ENCODE measurements at places on chromosomes 13 and 19.

DNA sequence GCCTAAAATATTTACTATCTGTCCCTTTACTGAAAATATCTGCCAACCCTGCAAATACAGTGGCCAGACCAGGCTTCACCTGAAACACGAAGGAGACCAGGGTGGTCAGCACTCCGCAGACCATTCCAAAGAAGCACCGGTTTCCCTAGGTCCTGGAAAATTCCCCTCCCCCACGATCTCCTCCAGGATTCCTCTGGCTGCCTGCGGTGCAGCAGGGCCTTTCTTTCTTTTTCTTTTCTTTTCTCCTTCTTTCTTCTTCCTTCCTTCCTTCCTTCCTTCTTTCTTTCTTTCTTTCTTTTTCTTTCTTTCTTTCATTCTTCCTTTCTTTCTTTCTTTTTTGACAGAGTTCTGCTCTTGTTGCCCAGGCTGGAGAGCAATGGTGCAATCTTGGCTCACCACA lies 152.7 kb downstream of the USP12 start:
- DNase-seq, result no peak

GRCh38 chr13:89565476-89566100 lies 1781.9 kb upstream of the MIR17HG start:
- DNase-seq, result no peak

DNA sequence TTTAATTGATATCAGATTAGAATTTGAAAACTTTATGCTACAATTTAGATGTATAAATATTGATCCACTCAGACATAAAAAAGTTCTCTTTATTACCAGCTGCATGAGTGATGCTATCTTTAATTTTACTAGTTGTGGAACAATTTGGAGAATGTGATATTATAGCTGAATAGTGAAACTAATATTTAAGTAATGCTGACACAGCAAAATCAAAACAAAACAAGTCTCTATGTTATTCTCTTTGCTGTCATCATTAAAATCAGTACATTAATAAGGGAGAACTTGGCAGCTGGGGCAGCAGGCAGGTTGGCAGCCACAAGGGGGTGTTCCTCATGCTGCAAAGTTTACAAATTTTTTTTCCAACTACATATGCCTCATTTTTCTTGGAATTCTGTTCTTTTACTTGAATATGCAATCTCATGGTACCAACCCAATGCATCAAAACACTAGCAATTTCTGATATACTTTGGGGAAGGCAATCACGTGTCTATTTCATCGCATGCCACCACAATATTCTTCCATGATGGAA lies 585.3 kb downstream of the FGF9 start:
- no peak for DNase-seq

- no peak for DNase-seq
Measured at GRCh38 chr19:56130006-56130405, 8.9 kb upstream of the ZNF787 start.

- peak; percentile 71 for DNase-seq
Measured at GRCh38 chr19:1873524-1874473, 10.4 kb upstream of the KLF16 start.

DNA sequence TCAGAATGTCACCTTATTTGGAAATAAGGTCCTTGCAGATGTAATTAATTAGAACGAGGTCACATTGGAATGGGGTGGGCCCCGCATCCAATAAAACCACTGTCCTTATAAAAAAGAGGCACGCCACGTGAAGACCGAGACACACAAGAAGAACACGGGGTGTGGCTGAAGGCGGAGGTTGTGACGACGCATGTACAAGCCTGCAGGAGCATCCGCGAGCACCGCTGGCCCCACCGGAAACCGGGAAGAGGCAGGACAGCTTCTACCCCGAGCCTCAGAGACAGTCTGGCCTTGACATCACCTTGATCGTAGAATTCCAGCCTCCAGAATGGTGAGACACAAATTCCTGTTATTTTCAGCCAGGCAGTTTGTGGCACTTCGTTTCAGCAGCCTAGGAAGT lies 177.9 kb downstream of the COL4A1 start:
- no peak for DNase-seq
